Activated naive CD4-positive, alpha-beta T cell treated with anti-CD3 and anti-CD28 coated beads for 36 hours (primary cell): ENCODE measurements at places on chromosomes 12 and 14.

DNA sequence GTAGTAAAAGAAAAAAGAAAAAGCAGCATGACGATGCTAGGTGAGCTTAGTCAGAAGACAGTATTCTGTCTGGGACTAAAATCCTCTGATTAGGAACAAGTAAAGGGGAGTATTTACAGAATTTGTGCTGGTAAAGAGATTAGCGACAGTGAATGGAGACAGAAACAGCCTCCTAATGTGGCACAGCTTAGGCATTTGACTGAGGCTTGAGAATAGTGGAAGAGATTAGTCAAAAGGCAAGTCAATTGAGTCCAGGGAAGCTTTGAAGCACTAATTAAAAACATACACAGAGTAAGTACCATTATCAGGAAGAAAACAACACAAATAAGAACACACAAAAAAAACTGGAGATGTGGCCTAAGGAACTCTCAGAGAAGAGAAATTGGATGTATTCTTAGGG lies 131.9 kb upstream of the CLEC14A start:
- no peak for DNase-seq

- DNase-seq, result no peak
These were observed 527.3 kb upstream of the CCDC196 start for GRCh38 chr14:65958664-65959562.

GRCh38 chr14:36519431-36520321 lies at the start of gene NKX2-1:
NKX2-1 (minus strand) TSS chr14:36520232; CDS start chr14:36520129, 103 bp downstream.
- DNase-seq, result no peak

DNA sequence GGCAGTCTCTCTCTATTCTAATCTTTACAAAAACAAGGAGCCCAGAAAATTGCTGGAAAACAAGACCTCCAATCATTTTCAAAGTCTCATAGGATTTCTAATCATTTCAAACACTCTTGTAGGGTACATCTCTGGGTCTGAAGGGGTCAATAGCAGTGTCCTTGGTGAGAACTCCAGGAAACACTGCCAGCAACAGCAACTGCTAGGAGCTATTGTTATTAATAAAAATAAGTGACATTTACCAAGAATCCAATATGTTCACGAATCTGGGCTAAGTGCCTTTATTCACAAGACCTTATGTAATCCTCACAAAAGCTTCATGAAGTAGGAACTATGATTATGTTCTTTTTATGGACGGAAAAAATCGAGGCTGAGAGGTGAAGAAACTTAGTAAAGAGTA lies 72.8 kb downstream of the TTC7B start:
- no peak for DNase-seq

GRCh38 chr14:74648601-74649000 lies 36.6 kb upstream of the LTBP2 start:
- no peak for DNase-seq

DNA sequence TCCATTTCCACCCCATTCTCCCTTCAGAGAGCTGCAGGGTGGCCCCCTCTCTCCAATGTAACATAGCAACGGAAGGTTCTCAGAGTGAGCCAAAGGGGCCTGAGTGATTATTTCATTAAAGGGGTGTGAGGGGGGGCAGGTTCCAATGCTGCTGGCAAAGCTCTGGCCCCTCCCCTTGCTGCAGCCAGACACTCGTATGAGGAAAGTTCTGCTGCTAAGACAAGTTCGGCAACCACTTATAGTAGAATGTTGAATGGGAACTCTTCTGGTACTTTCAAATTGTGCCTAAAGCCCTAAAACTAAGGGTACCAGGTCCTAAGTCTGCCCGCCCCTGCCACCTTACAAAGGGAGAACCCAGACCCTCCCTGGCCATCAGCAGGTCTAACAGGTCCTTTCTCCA lies 49.8 kb downstream of the PLEKHG3 start:
- DNase-seq, result no peak
